ENCODE measurements at places on chromosomes 4 and X.

DNA sequence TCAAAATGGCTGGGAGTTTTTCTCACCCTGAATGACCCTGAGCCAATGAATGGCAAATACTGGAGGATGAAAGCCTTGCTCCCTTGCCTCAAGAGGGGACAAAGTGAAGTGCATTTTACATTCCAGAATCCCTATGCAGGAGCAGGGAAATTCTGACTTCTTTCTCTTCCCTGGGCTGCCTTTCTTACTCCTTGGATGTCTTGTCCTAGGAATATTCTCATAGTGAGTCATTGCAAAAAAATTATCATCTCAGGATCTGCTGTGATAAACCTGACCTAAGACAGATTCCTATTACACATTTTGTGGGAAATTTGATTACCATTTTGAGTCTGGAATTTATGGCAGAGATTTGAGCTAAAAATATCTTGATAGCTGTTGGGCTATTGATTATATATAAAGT lies 199.9 kb downstream of the TMA16 start:
- no peak for DNase-seq

- DNase-seq, result peak; percentile 50
Observed at GRCh38 chr4:26204911-26205370, 115.9 kb upstream of the RBPJ start.

DNA sequence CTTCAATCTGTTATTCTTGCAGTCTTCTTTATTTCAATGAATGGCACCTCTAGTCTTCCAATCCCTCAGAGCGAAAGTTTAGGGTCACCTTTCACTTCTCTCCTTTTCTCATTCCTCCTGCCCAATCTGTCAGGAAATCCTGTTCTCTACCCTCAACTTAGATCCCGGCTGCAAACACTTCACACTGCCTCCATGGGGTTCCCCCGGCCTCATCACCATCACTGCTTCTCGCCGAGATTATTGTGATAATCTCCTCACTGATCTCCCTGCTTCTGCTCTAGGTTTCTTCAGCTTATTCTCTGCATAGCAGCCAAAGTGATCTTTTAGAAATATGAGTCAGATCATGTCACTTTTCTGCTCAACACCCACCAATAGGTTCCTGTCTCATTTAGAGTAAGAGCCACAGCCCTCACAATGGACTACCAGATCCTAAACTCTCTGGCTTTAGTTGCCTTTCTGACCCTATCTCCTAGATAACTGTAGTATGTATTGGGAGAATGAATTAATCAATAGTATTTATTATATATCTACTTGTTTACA lies 43.6 kb upstream of the TBC1D9 start:
- DNase-seq, result no peak

- DNase-seq, result no peak
Observed at GRCh38 chr4:52933738-52934137, 71.6 kb downstream of the RASL11B start.

- DNase-seq, result no peak
Observed at GRCh38 chrX:3699821-3700381, 13.5 kb downstream of the PRKX start.

- no peak for DNase-seq
Observed at GRCh38 chr4:85448906-85449890, 25.8 kb upstream of the ARHGAP24 start.

- no peak for DNase-seq
Observed at GRCh38 chrX:151169783-151170182, 6.6 kb upstream of the GPR50 start.

GRCh38 chrX:38211891-38212635 lies 8.6 kb downstream of the SRPX start:
- no peak for DNase-seq

DNA sequence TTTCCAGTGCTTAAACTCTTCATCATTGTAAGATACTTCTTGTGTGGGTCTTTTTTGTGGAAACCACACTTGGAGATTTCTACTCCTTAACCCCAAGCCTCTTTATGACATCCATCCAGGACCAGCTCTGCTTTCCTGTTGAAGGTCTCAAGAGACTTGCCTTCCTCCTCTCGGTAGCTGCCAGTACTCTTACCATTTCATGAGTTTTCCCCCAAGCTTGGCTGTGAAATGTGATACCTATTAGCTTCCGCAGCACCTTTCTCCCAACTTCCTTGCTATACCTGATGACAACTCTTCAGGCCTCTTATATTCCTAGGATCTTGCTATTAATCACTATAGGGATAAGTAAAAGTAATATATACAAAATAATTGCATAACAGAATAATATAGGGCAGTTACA lies 1.9 kb upstream of the DCK start:
- no peak for DNase-seq

GRCh38 chrX:28589046-28589445 lies 1.8 kb downstream of the IL1RAPL1 start:
- DNase-seq, result no peak

DNA sequence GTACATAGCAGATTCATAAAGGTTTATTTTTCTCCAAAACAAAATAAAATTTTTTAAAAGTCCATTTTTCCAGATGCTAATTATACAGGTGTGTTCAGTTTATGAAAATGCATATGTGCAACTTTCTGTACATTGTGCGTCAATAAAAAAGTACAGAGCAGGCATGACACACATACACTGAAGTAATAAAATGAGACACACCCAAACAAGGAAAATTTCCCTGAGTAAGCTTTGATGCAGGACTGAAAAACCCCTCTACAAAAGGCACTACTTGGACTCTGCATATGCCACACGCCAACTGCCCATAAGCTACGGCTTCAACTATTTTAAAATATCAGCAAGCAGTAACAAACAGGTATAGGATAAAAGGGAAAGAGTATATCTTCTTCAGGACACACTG lies 13.8 kb downstream of the ARAP2 start:
- no peak for DNase-seq

GRCh38 chr4:53890461-53890860 lies 173.9 kb downstream of the CHIC2 start:
- DNase-seq, result no peak

- DNase-seq, result no peak
Observed at GRCh38 chrX:47272013-47272408, 39.2 kb downstream of the USP11 start.

DNA sequence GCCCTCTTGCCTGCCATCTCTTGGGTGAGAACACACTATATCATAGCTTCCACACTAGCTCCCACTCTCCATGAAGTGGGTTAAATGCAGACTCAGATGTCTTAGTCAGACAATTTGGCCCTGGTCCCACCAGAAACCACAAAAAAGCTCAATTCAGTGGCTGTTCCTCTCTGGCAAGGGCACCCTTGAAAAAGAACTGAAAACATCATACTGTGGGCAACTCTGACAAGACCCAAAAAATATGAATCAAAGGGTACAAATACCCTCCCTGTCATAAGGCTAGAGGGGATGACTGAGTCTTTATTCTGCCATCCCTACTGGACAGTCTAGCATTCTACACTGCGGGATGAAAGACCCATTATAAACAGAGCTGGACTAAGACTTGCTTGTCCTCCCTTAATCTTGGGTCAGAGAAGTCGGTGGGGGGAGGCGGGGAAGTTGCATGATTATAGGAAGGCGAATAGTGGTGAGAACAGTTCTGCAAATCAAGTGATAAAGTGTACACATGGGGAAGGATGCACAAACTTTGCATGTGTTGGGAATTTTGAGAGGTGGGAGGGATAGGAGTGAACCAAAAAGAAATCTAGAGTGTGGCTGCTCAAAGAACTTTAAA lies 172.1 kb downstream of the OPHN1 start:
- no peak for DNase-seq

DNA sequence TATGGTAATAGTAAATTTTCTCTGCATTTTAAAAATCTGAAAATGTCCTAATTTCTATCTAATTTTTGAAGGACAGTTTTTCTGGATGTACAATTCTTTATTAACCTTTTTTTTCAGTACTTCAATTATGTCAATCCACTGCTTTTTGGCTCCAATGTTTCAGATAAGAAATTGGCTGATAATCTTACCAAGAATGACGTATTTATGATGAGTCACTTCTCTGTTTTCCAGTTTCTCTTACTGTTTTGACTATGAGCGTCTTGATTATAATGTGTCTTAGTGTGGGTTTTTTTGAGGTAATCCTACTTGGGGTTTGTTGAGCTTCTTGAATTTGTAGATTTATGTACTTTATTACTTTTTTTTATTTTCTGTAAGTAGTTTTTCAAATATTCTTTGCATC lies 47.2 kb downstream of the UGT2B11 start:
- DNase-seq, result no peak

GRCh38 chrX:74535086-74535407 lies 79.4 kb downstream of the RLIM start:
- peak; percentile 98 for DNase-seq

- DNase-seq, result no peak
Observed at GRCh38 chr4:108933046-108933445, 170.2 kb upstream of the ETNPPL start.

DNA sequence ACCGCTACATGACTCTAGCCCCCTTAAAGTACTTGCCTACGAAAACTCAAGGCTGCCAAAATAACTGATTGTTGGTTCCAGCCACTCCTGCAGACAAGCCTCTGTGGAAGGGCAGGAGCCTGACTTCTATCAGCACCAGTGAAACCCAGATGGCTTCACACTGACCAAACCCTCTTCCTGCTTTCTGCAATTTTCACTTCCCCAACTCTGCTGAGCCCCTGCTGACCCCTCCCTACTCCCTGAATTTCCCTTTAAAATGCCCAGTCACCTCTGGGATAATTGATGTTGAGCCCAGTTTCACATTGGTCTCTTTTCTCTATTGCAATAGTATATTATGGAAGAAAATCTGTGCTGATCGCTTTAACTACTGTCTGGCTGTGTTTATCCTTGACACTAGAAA lies 61.6 kb upstream of the STS start:
- no peak for DNase-seq

DNA sequence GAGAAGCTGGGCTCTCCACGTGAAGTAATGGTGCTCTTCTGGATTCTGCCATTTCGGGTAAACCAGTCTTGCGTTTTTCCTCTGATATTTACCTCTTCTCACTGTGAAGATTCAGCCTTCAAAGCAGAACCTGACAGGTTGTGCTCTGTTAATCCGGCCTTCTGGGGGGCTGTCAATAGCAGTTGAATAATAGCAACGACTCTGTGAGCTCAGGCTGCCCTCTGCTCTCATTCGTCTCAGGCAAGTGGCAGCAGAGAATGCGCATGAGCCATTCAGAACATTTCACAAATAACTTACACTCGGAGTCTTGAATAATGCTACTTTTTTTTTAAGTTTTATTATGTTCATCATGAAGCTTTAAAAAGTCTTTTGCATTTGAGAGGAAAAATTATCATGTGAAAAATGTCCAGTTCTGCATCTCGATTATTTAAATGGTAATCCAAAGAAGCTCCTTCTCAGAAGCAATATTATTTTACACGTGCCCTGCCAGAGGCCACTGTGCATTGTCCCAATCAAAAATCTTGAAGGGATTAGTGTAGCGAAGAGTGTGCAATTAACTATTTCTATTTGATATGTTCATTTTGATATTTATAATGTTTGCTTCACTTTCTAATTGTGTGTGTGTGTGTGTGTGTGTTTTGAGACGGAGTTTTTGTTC lies 354.2 kb upstream of the FAT1 start:
- DNase-seq, result no peak

DNA sequence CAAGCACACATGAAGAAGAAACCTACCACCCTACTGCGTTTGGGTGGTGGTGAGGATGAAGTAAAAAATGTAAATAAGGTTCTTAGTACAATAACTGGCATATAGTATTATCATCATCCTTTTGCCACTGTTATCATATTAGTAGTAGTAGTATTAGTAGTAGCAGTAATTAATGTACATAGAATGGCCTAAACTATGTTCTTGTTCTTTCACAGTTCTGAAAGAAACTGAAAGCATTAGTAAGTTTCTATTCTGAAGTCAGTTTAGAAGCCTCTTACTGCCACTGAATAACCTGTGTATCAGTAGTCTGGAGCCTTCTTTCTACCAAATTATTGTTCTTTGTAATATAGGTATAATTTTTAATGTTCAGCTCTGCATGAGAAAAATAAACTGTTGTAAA lies 21.0 kb downstream of the COL4A6 start:
- no peak for DNase-seq

- DNase-seq, result no peak
Observed at GRCh38 chrX:13223868-13224567, 95.8 kb downstream of the ATXN3L start.

DNA sequence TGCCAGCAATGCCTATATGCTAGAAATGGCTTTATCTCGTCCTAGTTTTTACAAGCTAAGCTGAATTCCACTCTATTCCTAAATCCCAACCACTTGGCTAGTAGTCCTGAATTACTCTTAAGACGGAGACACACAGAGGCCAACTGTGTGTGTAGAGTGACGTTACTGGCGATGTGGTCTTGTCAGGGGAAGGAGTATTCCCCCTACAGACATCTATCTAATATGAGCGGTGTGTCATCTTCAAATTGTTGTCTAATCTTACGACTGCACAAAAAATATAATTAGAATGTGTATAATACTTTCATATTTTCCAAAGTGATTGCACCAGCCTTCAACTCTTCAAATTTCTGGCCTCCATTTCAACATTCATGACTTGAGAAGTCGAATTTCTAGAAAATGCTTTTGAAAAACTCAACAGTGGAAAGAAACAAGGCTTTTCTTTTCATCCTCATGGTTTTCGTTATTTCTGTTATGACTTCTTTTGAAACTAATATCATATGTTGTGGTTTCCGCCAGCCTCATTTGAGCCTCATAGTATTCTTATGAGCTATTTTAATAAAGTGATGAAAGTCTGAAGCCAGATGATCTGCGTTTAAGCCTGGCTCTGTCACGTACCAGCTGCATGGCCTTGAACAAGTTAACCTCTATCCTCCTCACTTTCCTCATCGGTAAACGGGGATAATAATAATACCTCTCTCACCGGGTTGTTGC lies 132.3 kb downstream of the SOWAHB start:
- DNase-seq, result no peak

DNA sequence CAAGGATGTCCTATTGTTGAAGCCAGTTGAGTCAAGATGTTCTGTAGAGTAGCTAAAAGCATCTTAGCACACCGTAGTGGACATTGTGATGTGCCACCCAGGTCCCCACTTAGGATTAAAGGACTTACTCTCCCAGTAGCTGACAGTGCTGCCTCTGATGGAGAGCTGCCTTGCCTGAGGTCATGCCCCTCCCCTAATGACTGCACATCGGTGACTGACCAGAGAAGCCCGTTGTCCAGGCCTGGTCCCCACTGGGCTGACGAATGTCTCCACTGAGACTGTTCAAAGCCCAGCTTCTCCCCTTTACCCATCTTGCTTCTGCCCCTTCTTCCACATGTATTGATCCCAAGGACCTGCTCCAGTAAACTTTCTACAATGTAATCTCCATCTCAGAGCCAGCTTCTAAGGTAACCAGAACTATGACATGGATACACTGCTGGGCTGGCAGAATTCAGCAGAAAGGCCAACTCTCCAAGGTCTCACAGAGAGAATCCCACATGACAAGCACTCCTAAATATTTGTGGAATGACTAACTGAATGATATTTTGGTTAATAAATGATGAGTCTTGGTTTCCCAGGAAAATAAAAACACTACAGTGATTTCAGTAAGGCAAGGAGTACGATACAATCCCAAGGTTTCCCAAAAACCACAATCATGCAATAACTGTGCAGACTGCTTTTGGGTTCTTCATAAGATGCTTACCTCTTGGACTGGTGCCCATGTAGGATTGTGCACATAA lies 82.4 kb upstream of the TMEM150C start:
- DNase-seq, result no peak

GRCh38 chr4:173878701-173879100 lies 348.7 kb upstream of the HAND2 start:
- DNase-seq, result no peak

GRCh38 chr4:8096690-8097061 lies 61.9 kb downstream of the ABLIM2 start:
- DNase-seq, result no peak
